ENCODE measurements at places on chromosomes 16 and 17.

DNA sequence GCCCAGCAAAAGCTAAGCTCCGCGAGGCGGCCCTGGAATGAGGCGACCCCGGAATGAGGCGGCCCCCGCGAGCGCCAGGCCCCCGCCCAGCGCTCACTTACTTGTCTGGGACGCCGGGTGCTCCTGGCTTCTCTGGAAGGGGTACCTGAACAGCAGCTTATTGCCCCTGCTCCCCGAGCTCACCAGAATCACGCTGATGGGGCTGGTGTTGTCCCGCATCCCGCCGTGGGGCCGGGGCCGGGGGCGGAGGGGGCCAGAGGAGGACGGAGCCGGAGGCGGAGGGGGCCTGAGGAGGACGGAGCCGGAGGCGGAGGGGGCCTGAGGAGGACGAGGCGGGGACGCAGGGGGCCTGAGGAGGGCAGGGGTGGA, 440 bp downstream of the NPRL3 start:
- no peak for DNase-seq

GRCh38 chr16:74020095-74020670, 276.4 kb upstream of the PSMD7 start:
- DNase-seq: no peak

- DNase-seq: no peak
Measured at GRCh38 chr16:5025171-5025632, 8.5 kb downstream of the NAGPA start.

- DNase-seq: no peak
Measured at GRCh38 chr16:47139561-47140185, 4.1 kb downstream of the NETO2 start.

DNA sequence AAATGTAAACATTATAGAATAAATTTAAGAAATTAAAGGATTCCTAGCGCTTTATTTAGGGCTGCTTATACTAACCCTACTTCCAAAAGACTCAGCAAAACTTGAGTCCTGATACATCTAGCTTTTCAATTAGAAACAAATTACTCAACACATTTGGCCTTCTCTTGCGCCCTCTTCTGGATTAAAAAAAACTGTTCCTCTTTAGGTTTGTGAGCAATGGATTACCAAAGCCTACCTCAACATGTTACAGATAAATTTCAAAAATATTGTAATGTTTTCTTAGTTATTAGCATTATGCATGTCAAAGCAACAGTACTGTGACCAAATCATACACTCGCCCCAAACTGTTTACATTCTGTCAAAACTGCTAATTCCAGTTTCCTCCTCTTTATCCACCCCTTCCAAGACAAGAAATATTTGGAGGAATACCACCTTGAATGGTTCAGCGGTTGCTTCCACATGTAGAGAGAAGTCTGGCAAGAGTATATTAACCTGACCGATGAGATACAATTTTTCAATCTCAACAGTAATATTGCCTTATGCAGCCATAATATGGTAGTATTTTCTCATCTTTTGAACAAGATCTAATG, 2.7 kb downstream of the NUFIP2 start:
- peak; percentile 53 for DNase-seq

- no peak for DNase-seq
Measured at GRCh38 chr17:34714475-34715410, 135.4 kb downstream of the TMEM132E start.
